Activated CD4-positive, alpha-beta T cell treated with anti-CD3 and anti-CD28 coated beads for 36 hours (primary cell): ENCODE measurements at places on chromosomes 2 and 18. TPM values are rescaled to one million over a fixed set of nuclear protein-coding genes. Genes with fewer than 3 reads are reported as not detected.

ICOS gene
- 161 TPM for total RNA-seq

CHRND gene
- total RNA-seq: not detected

GPR35 gene
- total RNA-seq: 3.6 TPM

SMYD1 gene
- not detected for total RNA-seq

RGPD4 gene
- 0.19 TPM for total RNA-seq

DNA sequence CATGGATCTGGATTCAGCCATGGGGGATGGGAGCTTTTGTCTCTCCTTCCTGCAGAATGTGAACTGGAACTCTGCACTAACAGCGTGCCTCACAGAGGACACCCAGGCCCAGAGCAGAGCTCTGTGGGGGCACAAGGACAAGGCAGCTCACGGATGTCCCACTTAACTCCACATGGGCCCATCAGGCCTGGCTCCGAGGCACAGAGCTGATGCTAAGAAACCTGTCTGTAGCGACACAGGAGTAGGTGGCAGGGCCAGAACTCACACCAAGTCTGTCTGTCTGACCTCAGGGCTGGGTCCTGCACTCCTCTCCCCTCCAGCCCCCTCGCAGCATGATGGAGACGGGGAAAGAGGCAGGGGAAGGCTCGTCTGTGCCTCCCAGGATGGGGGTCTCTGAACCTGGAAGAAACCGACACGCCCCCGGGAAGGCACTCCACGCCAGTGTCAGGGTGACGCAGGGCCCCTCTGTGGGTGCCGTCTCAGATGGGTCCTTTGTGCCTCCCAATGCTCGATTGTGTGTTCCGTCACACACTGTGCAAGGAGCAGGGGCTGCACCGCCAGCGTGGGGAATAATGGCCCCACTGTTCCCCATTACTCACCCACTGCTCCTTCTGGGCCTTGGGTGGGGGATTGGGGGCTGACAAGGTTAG lies 36.6 kb downstream of the FAM178B start:
- no peak for DNase-seq
- H3K36me3 ChIP-seq: no peaks in the 10 kb centered on the region
- no peaks in the 10 kb centered on the region for H3K27me3 ChIP-seq
- peaks cover 24% of the 10 kb centered on the region for H3K4me1 ChIP-seq
- no peak overlapping the region for H3K4me3 ChIP-seq

GRCh38 chr2:173705656-173706055 lies 259.5 kb downstream of the SP3 start:
- H3K4me3 ChIP-seq: no peak overlapping the region
- H3K4me1 ChIP-seq: no peaks in the 10 kb centered on the region
- H3K36me3 ChIP-seq: no peaks in the 10 kb centered on the region
- H3K27me3 ChIP-seq: no peaks in the 10 kb centered on the region
- DNase-seq: no peak

GRCh38 chr2:7516484-7517063 lies 599.4 kb downstream of the RNF144A start:
- no peak for DNase-seq
- H3K4me1 ChIP-seq: peaks cover 38% of the 10 kb centered on the region
- H3K4me3 ChIP-seq: no peak overlapping the region

GRCh38 chr2:207490441-207490840 lies 39.3 kb upstream of the CREB1 start:
- H3K4me3 ChIP-seq: no peak overlapping the region
- no peak overlapping the region for H3K27ac ChIP-seq
- H3K27me3 ChIP-seq: no peaks in the 10 kb centered on the region
- no peaks in the 10 kb centered on the region for H3K36me3 ChIP-seq
- peaks cover 5% of the 10 kb centered on the region for H3K4me1 ChIP-seq
- no peak for DNase-seq

DNA sequence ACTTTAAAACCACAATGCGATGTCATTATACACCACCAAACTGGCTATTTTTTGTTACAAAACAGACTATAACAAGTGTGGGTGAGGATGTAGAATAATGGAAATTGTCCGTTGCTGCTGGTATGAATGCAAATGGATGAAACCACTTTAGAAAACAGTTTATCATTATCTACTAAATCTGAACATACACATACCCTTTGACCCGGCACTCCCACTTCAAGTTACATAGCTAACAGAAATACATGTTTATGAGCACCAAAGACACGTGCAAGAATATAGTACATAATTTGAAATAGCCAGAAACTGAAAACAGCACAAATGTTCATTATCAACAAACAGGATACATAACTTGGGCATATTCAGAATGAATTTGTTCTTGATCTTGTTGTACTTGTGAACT lies 206.4 kb upstream of the CHAC2 start:
- no peak for DNase-seq
- peaks cover 2% of the 10 kb centered on the region for H3K27me3 ChIP-seq
- H3K4me1 ChIP-seq: no peaks in the 10 kb centered on the region
- H3K27ac ChIP-seq: no peak overlapping the region
- no peak overlapping the region for H3K4me3 ChIP-seq
- no peaks in the 10 kb centered on the region for H3K36me3 ChIP-seq

GRCh38 chr2:50746526-50746925 lies 285.4 kb downstream of the NRXN1 start:
- H3K27me3 ChIP-seq: no peaks in the 10 kb centered on the region
- H3K27ac ChIP-seq: no peak overlapping the region
- no peaks in the 10 kb centered on the region for H3K4me1 ChIP-seq
- no peak overlapping the region for H3K4me3 ChIP-seq
- H3K36me3 ChIP-seq: no peaks in the 10 kb centered on the region
- peak; percentile 17 for DNase-seq

GRCh38 chr2:197309691-197310231 lies 819 bp downstream of the ANKRD44 start:
- peak overlapping the region; percentile 93 for H3K4me3 ChIP-seq
- H3K27me3 ChIP-seq: no peaks in the 10 kb centered on the region
- peaks cover 68% of the 10 kb centered on the region for H3K4me1 ChIP-seq
- peak; percentile 67 for DNase-seq
- peaks cover 12% of the 10 kb centered on the region for H3K36me3 ChIP-seq
